ENCODE measurements at places on chromosomes 7 and 10.

DNA sequence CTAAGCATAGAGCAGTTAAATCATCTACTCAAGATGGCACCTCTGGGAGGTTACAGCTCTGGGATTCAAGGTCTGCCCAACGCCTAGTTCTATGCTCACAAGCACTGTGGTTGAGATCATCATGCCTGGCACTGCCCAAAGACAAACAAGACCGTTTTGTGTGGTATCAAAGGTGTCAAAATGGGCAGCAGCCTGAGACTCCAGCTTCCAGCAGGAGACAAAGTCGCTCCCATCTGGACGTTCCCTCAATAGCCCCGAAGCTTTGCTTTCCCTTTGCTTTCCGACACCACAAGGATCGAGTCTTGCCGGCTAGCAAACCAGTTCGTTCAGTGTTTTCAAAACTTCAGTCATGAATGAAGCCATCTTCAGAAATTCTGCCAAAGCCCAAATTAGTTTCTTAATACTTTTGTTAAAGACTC is 5.1 kb downstream of the HABP2 start:
- DNase-seq: no peak

DNA sequence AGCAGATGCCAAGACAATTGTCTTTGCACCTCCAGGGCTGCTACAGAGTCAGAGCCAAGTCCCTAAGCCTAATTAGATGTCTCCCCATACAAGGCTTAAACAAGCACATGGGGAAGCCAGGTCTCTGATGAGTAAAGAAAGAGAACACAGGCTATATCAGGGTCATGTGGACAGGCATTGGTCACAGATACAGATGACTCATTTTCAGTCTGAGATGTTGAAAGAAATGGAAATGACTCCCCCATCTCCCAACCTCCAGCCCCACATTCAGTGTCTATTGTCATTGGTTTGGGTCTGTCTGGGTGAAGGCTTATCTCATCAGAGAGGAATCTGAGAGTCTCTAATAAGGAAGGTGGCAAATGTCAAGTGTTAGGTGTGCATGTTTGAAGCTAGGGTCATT is 290.1 kb upstream of the KIAA1217 start:
- DNase-seq: no peak

GRCh38 chr10:111179514-111179913 is 102.7 kb downstream of the ADRA2A start:
- DNase-seq: no peak

GRCh38 chr10:122349758-122350369 is 24.6 kb upstream of the PLEKHA1 start:
- no peak for DNase-seq

DNA sequence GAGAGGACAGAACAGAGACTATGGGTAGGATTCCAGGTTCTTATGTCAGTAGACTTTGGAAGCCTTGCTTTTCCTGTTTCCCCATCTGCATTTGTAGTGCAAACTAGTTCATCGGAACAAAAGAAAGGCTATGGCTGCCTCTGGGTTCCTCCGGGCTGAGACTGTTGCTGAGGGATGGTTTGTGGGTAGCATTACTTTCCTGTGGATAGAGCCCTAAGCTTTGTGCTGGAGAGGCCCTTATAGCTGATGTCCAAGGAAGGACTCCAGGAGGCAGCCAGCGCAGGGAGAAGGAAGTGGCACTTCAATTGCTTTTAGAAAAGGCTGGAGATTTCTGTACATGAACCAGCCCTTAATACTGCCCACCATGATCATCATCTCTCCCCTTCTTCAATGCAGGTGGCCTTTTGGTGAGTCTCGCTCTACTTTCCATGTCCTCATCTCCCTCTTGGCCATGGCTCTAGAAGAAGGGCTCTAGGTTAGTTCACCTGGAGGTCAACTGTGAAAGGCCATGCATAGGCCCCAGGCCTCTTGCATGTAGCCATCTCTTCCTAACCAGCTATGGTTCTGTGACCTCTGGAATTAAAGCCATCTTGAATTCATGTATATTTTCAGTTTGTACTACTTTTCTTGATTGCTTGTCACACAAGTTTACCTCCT is 15.4 kb downstream of the MXI1 start:
- no peak for DNase-seq

GRCh38 chr10:105615715-105616365 is 974.8 kb downstream of the SORCS3 start:
- DNase-seq: no peak

- no peak for DNase-seq
These were observed 314.3 kb downstream of the HPSE2 start for GRCh38 chr10:98921316-98921715.

- DNase-seq: no peak
These were observed 36.7 kb downstream of the SLIT1 start for GRCh38 chr10:97149079-97149531.

DNA sequence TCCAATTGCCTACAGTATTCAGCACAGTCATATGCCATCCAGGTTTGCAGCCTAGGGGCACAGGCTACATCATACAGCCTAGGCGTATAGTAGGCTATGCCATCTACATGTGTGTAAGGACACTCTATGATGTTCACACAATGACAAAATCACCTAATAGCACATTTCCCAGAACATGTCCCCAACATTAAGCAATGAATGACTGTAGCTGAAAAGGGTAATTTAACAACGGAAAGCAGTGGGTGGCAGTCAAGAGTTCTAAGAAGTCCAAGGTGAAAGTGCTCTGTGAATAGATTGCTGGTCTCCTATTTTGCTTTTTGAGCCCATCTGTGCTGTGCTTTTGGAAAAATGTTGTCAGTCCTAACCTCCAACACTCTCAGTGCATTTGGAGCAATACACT is 162.6 kb downstream of the KLF6 start:
- DNase-seq: peak; percentile 26

DNA sequence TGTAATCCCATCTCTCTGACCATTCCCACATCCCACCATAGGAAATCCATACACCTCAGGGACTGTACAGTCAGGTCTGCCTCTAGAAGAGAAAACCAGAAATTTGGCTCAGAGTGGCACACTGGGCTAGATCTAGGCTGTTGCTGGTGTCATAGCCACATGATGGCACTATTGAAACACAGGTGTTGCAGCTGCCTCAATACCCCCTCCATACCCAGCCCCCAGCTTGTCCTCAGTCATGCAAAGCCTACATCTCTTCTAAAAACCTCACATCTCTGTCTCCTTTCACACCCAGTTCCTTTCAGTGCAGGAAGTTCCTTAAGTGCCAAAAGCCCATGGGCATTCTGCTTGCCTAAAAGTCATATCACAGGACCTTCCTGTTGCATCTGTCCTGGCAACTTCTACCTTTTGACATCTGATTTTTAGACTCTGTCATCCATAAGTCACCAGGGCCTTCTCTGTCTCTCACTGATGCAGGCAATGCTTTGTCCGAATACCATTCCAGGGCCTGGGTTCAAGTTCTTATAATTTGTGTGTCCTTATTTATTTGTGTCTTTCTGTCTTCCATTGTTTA is 27.0 kb upstream of the HIBADH start:
- DNase-seq: peak; percentile 36

- no peak for DNase-seq
These were observed 115.3 kb downstream of the PIP4K2A start for GRCh38 chr10:22599048-22599561.

DNA sequence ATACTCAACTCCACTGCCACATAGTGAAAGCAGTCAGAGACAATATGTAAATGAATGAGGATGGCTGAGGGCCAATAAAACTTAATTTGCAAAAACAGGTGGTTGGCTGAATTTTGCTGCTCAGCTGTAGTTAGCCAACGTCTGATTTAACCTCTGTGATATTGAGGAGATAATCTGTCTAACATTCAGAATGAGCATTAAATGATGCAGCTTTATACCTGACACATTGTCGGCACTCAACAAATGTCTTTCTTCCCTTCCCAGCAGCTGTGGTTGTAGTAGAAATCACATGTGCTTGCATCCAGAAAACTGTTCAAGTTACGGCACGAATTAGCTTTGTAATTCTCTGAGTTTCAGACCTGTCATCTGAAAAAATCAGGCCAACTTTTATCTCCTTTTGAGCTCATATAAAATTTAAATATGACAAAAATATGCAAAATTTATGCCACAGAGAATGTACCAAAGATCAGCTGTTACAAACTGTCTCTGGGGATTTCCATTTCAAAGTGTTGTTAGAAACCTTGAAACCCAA is 1239.7 kb downstream of the GATA3 start:
- no peak for DNase-seq

DNA sequence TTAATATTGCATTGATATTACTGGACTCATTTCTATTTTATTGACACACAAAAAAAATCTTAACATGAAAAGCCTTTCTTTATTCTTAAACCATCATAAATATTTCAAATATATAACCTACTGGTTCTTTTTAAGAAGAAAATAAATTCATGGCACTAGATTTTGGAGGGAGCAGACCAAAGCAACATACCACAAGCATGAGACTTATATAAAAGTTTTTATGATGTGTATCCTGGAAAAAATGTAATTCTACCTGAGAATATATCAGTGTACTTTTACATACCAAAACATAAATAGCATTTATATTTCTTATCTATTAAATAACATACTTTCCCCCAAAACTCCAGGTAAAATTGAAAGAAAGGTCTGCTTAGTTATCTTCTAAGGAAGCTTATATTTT is 508.2 kb upstream of the SEMA3D start:
- no peak for DNase-seq

- DNase-seq: no peak
These were observed 66.5 kb upstream of the PRKG1 start for GRCh38 chr10:51007781-51008180.

DNA sequence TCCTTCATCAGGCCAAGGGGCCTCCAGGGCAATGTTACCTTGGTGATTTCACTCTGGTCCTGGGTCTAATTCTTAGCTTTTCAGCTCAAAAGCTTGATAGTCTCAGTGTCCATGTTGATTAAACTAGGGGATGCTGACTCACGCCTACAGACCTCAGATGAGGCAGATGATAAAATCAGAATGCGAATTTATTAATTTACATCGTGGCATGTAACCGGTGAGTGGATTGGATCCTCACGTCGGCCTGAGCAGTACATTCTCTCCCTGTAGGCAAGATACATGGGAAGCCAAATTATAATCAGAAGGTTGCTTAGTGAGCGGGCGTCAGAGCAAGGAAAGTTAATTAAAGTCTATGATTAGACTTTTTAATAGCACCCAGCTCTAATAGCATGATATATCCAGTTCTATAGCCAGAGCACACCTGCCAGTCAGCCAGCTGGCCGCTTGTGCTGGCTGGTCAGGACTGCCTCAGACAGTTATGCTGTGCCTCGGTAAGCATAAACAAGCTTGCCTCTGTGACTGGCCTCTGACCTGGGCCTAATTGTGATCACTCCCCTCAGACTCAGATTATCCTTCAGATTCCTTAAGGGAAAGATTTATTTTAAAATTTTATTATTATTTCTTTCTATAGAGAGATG is 20.2 kb upstream of the CPA5 start:
- no peak for DNase-seq

- DNase-seq: no peak
These were observed 59.5 kb upstream of the MDFIC start for GRCh38 chr7:114862406-114862805.

GRCh38 chr10:82040336-82040735 is 165.3 kb downstream of the NRG3 start:
- DNase-seq: no peak

DNA sequence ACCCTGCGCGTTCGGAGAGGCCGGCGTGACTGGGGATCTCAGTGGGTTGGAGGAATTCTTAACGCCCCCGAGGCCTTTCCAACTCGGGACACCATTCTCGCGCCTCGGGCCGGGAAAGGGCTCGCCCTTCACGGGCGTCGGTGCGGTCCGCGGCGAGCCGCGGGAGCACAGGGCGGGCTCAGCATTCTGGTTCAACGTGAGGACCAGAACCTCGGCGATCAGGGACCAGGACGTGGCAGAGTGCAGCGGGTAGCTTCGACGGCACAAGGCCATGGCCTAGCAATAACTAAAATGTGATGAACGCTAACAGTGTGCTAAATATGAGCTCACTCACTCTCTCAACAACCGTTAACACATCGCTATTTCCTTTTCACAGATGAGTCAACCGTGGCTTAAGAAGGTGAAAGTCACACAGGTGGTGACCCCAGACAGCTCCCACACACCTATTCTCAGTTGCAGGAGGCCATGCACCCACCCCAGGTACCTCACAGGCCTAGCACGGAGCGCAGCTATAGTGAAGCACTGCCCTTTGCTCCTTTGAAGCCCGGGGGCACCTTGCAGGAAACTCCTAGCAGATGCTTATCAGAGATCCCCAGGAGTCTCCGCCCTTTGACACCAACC is 4.5 kb upstream of the EMX2 start:
- no peak for DNase-seq

DNA sequence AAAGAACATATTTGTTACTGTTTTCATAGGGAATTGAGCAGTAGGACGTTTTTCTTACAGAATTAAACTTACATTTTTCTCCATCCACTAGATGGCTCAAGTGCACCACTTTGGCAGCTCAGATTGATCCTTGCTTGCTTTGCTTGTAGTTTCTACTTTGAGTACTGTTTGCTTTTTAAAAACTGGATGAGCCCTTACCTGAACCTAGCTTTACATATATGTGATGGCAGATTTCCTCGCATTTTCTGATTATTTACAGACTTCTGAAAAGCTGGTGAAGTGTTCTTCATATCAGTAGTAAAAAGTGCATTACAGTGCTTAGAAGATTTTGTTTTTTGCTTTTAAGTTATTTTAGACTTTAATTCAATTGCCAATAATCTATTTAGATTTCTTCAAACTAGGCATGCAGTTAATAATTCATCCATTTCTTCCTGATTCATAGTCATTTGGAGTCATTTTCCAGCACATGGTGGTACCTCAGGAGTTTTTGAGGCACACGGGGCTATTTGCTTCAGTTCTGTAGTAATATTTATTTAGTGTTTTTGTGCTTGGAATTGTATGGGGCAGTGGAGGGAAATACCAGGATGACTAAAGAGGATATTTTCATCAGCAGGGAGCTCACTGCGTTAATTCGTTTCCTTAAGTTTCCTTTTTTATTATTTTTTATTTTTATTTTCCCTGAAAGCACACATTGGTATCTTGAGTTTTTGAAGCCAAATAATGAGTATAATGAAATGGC is 57.3 kb downstream of the MAPK8 start:
- no peak for DNase-seq

DNA sequence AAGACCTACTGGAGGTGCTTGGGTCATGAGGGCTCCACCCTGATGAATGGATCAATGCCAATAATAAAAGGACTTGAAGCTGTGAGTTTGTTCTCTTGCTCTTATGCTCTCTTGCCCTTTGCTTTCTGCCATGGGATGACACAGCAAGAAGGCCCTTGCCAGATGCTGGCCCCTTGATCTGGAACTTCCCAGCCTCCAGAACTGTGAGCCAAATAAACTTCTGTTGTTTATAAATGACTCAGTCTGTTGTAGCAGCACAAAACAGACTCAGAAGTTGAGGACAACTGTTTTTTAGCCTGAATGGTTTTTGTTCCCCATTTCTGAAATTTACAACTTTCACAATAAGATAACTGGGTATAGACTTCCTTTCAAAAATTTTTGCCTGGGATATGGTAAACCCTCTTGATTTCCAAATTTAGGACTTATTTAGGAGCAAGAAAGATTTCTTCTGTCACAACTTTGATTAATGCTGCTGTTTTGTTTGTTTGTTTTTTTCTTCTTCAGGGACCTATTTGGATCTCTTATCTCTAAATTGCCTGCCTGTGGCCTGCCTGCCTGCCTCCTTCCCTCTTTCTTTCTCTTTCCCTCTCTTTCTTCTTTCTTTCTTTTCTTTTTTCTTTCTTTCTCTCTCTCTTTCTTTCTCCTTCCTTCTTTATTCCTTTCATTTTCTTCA is 12.1 kb downstream of the ENTPD1 start:
- DNase-seq: no peak

GRCh38 chr7:46850563-46851330 is 731.2 kb downstream of the TNS3 start:
- DNase-seq: no peak

- no peak for DNase-seq
These were observed 76.6 kb downstream of the SLC16A9 start for GRCh38 chr10:59633063-59633462.
